Activated CD4-positive, alpha-beta memory T cell treated with anti-CD3 and anti-CD28 coated beads for 36 hours (primary cell): ENCODE measurements at places on chromosomes 7 and 10. TPM values are rescaled to one million over a fixed set of nuclear protein-coding genes. Genes with fewer than 3 reads are reported as not detected.

GRCh38 chr7:147639037-147639436 lies 951.5 kb upstream of the C7orf33 start:
- H3K4me1 ChIP-seq: no peaks in the 10 kb centered on the region
- no peak for DNase-seq
- H3K36me3 ChIP-seq: no peaks in the 10 kb centered on the region
- H3K27ac ChIP-seq: no peak overlapping the region
- no peaks in the 10 kb centered on the region for H3K27me3 ChIP-seq

DNA sequence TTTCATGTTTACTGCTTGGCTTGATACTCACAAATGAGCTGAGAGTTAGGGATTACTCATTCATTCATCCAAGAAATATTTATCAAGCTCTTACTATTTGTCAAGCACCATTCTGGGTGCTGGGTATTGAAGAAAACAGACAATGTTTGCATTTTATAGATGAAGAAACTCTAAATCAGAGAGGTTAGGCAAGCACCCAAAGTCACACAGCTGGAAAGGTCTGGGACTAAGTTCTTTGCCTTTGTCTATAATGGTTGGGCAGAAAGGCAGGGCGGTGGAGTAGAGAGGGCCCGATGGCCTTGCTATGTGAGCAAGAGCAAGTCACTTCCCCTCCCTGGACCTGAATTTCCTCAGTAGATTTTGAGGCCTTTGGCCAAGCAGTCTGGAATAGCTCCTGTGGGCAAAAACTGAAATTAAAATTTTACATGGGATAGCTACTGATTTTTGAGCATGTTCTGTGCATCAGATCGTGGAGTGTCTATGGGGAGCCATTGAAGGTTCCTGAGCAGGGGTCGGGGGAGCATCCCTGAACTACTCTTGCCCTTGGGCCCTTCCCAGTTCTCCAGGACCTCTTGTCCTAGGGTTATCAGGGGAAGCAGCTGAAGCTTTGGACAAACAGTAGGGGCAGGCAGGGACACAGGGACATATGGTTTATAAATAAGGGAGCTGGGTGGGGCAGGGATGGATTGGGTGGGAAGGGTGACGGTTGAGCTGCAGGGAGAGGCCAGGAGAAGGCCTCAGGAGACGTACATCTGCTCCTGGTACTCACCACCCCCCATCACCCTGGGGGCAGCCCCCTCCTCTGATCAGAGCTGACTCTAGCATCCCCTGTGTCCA lies 23.3 kb downstream of the AQP1 start:
- no peaks in the 10 kb centered on the region for H3K36me3 ChIP-seq
- no peak for DNase-seq
- peaks cover 8% of the 10 kb centered on the region for H3K27me3 ChIP-seq
- H3K4me3 ChIP-seq: no peak overlapping the region

DNA sequence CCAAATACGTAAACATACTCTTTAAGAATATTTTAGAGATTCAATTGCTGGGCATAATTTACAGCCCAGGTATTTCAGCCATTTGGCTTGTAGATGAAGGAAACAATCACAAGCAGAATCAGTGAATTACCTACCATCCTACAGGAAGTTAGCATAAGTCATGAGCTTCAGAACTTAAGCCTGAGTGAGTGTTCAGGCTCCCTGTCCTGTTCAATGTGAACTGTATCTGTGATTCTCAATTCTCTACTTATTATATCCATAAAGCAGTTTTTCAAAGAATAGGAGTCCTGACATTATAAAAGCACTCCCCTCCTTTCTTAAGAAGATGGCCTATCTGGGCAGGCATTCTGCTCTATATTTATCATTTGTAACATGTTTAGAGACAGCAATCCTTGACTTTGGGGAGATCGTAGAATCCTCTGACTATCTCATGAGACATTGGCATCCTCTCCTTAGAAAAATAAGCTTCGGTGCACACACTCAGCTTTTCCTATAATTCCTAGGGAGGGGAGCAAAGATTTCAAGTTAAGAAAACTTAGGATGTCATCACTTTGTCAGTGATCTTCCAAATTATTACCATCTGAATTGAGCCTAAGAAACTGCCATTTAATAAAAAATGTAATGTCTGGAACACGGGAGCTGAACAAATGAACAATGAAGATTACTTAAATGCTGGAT lies 645.2 kb upstream of the IGFBP3 start:
- no peaks in the 10 kb centered on the region for H3K36me3 ChIP-seq
- H3K4me1 ChIP-seq: no peaks in the 10 kb centered on the region
- no peak overlapping the region for H3K27ac ChIP-seq
- no peaks in the 10 kb centered on the region for H3K27me3 ChIP-seq

DNA sequence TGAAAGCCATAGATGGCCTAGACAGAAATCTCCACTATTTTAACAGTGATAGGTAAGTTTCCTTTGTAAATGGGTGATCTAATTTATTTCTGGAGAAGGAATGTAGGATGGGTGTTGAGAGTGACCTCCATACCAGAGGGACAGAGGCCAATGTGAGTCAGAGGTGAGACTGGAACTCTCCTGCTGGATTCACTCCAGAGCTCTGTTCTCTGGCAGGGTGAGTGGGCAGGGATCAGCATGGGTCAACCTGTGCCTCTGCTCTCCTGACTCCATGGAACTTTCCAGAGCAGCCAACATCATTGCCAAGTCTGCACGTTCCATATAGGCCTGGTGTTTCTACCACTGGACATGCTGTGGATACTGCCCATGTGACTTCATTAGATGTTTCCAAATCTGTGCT lies 11.4 kb downstream of the AKR1C3 start:
- no peak for DNase-seq
- peaks cover 2% of the 10 kb centered on the region for H3K36me3 ChIP-seq
- H3K4me3 ChIP-seq: no peak overlapping the region
- no peak overlapping the region for H3K27ac ChIP-seq
- no peaks in the 10 kb centered on the region for H3K27me3 ChIP-seq
- no peaks in the 10 kb centered on the region for H3K4me1 ChIP-seq

DNA sequence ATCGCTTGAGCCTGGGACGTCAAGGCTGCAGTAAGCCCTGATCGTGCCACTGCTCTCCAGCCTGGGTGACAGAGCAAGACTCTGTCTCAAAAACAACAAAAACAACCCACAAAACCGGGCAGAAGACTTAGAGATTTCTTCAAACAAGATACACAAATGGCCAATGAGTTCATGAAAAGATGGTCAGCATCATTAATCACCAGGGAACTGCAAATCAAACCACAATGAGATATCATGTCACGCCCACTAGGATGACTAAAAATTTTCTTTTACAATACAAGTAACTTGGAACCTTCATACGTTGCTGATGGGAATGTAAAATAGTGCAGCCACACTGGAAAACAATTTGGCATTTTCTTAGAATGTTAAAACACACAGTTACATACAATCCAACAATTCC lies 77.3 kb upstream of the GRID1 start:
- no peak overlapping the region for H3K27ac ChIP-seq
- H3K36me3 ChIP-seq: peaks cover 51% of the 10 kb centered on the region
- DNase-seq: no peak
- peaks cover 25% of the 10 kb centered on the region for H3K4me1 ChIP-seq

- no peak overlapping the region for H3K4me3 ChIP-seq
- H3K27me3 ChIP-seq: no peaks in the 10 kb centered on the region
- H3K4me1 ChIP-seq: no peaks in the 10 kb centered on the region
- no peak overlapping the region for H3K27ac ChIP-seq
Observed at GRCh38 chr10:7763929-7764328, 23.9 kb downstream of the KIN start.

DNA sequence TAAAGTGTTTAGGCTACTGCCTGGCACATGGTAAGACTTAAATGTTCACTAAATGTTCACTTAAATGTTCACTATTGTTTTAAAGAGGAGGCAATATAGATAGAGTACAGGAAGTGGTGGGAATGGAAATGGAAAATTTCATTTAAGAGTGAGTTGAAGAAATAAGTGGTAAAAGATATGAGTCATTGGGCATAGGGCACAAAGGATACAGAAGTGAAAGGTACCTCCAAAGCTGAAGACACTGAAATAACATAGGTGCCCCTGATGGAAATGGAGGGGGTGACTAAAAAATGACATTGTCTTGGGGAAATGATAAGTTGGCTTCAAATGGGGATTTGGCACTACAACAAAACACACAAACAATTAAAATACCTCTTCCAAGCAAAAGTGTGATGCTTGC lies 5.2 kb upstream of the FRA10AC1 start:
- no peak for DNase-seq
- no peaks in the 10 kb centered on the region for H3K36me3 ChIP-seq
- H3K4me1 ChIP-seq: peaks cover 18% of the 10 kb centered on the region
- H3K27me3 ChIP-seq: no peaks in the 10 kb centered on the region
- H3K4me3 ChIP-seq: no peak overlapping the region

GRCh38 chr7:102892631-102893278 lies 20.0 kb upstream of the LRRC17 start:
- H3K27ac ChIP-seq: no peak overlapping the region
- no peak overlapping the region for H3K4me3 ChIP-seq
- no peaks in the 10 kb centered on the region for H3K27me3 ChIP-seq
- no peak for DNase-seq
- no peaks in the 10 kb centered on the region for H3K4me1 ChIP-seq
- H3K36me3 ChIP-seq: no peaks in the 10 kb centered on the region

DNA sequence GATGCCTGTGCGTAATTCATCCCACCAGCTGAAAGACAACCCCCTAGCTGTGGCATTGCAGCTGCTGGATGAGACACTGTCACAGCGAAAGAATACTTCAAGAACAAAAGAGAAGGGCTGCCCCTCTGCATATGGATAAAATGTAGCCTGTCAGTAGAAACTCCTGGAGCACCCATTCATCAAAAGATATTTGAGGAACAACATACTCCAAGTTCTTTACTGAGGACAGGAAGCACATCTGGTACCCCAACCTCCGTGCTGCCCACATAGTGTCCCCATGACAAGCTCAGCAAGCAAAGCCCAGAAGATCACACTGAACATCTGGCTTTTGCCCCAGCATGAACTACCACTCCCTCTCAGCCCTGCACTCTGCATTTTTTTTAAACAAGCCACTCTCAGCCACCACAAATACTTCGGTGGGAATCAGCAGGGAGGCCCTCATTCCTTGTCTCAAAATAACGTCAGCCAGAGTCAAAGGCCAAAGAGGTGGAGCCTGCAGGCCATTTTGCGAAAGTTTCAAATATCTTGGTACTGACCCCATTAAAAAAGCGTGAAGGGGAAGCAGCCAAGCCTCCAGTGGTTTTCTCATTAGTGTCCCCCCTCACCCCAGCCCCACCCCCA lies 1.7 kb downstream of the CREB3L2 start:
- peaks cover 44% of the 10 kb centered on the region for H3K4me1 ChIP-seq
- H3K27me3 ChIP-seq: no peaks in the 10 kb centered on the region
- DNase-seq: no peak
- H3K4me3 ChIP-seq: peak overlapping the region; percentile 94

- H3K36me3 ChIP-seq: peaks cover 56% of the 10 kb centered on the region
- no peak overlapping the region for H3K27ac ChIP-seq
- H3K27me3 ChIP-seq: no peaks in the 10 kb centered on the region
Observed at GRCh38 chr10:13168781-13169180, 7.4 kb downstream of the MCM10 start.

GRCh38 chr10:32110790-32111189 lies 54.6 kb upstream of the KIF5B start:
- H3K4me3 ChIP-seq: no peak overlapping the region
- H3K27me3 ChIP-seq: peaks cover under 1% of the 10 kb centered on the region
- DNase-seq: no peak
- no peaks in the 10 kb centered on the region for H3K4me1 ChIP-seq
- H3K27ac ChIP-seq: no peak overlapping the region

GRCh38 chr7:82044497-82045080 lies 274.7 kb upstream of the HGF start:
- DNase-seq: no peak
- H3K36me3 ChIP-seq: no peaks in the 10 kb centered on the region
- H3K4me1 ChIP-seq: no peaks in the 10 kb centered on the region
- H3K4me3 ChIP-seq: no peak overlapping the region
- H3K27me3 ChIP-seq: no peaks in the 10 kb centered on the region

GRCh38 chr10:80275135-80275498 lies 14.3 kb downstream of the MAT1A start:
- no peak overlapping the region for H3K4me3 ChIP-seq
- no peak for DNase-seq
- H3K4me1 ChIP-seq: no peaks in the 10 kb centered on the region
- no peaks in the 10 kb centered on the region for H3K36me3 ChIP-seq

DNA sequence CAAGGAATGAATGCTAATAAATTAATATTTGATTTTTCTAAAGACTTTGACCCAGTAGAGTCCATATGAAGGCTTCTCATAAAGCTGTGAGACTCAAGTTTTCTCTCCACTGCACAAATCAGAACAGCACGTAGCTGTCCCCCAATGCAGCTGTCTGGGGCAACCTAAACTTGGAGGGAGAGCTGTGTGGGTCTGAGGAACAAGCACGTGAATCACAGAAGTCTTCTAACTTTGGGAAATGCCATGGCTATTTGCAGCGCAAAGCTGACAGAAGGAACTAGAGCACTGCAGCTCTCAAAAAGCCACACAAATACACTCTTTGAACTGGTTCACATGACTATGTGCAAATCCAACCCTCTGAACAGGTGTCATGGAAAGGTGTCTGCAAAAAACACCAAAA lies 47.9 kb downstream of the COL1A2 start:
- no peak for DNase-seq
- no peak overlapping the region for H3K27ac ChIP-seq
- H3K36me3 ChIP-seq: no peaks in the 10 kb centered on the region

- DNase-seq: no peak
- no peaks in the 10 kb centered on the region for H3K36me3 ChIP-seq
Observed at GRCh38 chr10:117509573-117509972, 33.0 kb upstream of the EMX2 start.

DNA sequence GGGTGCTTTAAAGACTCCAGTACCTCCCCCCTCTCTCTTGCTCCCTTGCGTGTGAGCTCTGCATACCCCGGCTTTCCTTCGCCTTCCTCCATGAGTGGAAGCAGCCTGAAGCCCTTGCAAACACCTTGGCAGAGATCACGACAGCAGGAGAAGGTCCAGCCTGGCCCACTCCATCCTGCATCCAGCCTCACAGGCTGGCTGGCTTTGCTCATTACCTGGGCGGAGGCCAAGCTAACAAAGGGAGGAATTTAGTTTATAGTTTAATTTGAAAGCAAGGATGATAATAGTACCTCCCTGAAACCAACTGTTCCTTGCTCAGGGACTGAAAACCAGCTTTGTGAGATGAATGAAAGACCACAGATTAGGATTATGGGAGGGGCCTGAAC lies 99.4 kb downstream of the PRKAG2 start:
- H3K27me3 ChIP-seq: no peaks in the 10 kb centered on the region
- no peak overlapping the region for H3K27ac ChIP-seq
- H3K36me3 ChIP-seq: peaks cover 3% of the 10 kb centered on the region
- no peak overlapping the region for H3K4me3 ChIP-seq
- H3K4me1 ChIP-seq: peaks cover 1% of the 10 kb centered on the region

Gene ADCYAP1R1
- not detected for total RNA-seq

Gene ALKBH4
- total RNA-seq: 7.7 TPM

Gene TRIM73
- total RNA-seq: 3.5 TPM

Gene DOCK1
- 0.22 TPM for total RNA-seq

Gene EIF5AL1
- total RNA-seq: 3.2 TPM

Gene GHRHR
- not detected for total RNA-seq

Gene DNAH11
- total RNA-seq: 0.61 TPM

Gene CALML3
- not detected for total RNA-seq

Gene SAP25
- 11.4 TPM for total RNA-seq

Gene BAIAP2L1
- total RNA-seq: 3.2 TPM

Gene NCAPG2
- total RNA-seq: 149 TPM

Gene IKZF1
- 216 TPM for total RNA-seq

Gene RBP4
- not detected for total RNA-seq
